Bronchial epithelial cell (primary cell): ENCODE measurements at places on chromosomes 5 and 9.

DNA sequence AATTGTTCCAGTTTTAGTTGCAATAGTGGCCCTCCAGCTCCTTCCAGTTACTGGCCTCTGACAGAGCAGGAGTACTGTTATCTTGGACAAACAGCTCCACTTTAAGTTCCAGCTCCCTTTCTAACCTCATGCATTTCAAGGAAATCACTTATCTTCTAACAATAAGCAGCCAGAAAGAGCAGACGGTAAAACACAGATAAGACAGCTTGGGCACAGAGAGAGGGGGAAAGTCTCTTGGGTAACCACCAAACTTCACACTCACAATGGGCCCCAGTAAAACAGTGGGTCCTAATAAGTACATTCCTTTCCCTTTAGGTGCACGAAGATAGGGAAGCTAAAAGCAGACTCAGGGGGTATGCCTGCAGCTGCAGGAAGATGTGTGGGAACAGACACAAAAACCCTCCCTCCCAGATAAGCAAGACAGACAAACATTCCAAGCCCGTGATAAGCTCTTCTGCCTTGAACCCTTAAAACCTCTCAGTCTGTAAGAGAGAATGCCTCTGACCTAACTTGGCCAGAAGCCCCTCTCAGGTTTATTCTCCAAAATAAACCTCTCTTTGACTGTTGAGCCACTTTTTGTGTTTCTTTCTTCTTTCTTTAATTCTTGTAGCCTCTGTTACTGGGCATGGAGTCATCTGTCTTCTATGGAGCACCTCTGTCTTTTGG lies 30.8 kb downstream of the OR1J1 start:
- no peak for DNase-seq

- DNase-seq = no peak
Observed at GRCh38 chr5:107532916-107533315, 137.8 kb downstream of the EFNA5 start.

GRCh38 chr9:137333016-137333671 lies 31.1 kb upstream of the NRARP start:
- DNase-seq = no peak

DNA sequence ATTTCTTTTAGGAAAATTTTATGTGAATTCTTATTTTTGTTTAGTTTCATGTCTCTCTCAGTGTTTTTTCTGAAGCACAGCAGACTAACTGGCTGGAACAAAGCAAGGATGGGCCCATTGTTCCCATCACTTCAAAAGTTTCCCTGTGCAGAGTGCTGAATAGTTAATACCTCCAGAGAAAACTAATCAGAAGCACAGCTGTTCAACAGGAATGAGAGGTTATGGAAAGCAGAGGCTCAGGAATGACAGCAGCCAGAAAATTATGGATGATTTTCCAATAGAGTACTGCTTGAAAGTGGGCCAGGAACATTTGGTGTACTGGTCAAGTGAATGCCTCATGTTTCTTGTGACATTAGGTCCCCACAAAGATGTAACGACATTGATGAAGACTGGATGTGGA lies 173.0 kb upstream of the TARS1 start:
- no peak for DNase-seq

- peak; percentile 80 for DNase-seq
Observed at GRCh38 chr9:114804505-114804904, 1.3 kb downstream of the TNFSF15 start.

DNA sequence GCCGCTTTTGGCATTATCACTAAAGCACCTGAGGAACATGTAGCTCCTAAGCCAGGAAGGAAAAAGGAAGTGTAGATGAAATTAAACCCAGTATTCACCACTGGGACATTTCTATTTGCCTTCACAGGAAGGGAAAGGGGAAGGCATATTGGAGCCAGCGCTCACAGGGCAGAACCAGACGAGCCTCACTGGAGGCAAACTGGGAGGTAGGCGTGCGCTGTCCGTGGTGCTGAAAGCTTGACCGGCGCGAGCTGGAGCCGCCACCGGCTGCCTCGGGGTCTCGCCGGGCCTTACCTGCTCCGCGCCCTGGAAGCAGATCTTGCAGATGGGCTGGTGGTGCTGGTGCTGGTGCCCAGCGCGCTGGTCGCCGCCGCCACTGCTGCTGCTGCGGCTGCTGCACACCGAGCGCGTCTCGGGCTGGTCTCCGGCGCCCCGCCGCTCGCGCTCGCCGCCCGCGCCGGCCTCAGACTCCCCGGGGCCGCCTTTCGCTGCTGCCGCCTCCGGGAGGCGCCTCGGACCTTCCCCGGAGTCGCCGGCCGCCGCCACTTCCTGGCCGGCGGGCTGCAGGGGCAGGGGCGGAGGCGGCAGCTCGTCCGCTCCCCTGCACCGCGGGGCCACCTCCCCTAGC lies 732 bp downstream of the MARCHF11 start:
- peak; percentile 32 for DNase-seq

DNA sequence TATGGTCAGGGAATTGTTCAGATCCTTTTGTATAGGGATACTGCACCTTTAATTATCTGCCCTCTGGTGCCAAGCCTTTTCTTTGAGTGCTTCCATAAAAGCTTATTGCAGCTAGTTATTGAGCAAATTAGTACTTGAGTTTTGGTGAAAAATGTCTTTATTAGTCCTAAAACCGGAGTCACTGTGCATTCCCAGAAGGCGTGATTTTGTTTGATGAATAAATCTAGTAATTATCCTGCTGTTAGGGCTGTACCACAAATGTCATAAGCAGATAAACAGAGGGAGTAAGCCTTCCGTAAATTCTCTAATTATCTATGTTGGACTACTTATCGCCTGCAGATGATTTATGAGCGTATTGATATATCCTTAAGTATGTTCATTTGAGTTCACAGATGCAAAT lies 620.7 kb upstream of the ARRDC3 start:
- DNase-seq = no peak
